ENCODE measurements at places on chromosomes 4 and X.

DNA sequence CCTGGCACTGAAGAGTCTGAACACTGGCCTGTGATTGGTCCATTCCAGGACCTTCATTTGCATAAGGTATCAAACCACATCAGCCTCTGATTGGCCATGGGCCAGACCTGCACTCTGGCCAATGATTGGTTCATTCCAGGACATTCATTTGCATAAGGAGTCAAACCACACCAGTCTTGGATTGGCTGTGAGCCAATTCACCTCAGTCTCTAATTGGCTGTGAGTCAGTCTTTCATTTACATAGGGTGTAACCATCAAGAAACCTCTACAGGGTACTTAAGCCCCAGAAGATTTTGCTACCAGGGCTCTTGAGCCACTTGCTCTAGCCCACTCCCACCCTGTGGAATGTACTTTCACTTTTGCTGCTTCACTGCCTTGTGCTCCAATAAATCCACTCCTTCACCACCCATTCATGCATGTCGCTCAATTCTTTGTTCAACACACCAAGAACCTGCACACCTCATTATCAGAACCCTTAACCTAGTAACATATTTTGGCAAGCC, 14.2 kb upstream of the HERC5 start:
- DNase-seq = peak; percentile 8

GRCh38 chrX:2449135-2449886, 51.5 kb downstream of the DHRSX start:
- DNase-seq = no peak

GRCh38 chr4:80948141-80948540, 82.4 kb upstream of the BMP3 start:
- no peak for DNase-seq

- DNase-seq = no peak
These were observed 158.8 kb upstream of the NDST4 start for GRCh38 chr4:115272185-115272584.

DNA sequence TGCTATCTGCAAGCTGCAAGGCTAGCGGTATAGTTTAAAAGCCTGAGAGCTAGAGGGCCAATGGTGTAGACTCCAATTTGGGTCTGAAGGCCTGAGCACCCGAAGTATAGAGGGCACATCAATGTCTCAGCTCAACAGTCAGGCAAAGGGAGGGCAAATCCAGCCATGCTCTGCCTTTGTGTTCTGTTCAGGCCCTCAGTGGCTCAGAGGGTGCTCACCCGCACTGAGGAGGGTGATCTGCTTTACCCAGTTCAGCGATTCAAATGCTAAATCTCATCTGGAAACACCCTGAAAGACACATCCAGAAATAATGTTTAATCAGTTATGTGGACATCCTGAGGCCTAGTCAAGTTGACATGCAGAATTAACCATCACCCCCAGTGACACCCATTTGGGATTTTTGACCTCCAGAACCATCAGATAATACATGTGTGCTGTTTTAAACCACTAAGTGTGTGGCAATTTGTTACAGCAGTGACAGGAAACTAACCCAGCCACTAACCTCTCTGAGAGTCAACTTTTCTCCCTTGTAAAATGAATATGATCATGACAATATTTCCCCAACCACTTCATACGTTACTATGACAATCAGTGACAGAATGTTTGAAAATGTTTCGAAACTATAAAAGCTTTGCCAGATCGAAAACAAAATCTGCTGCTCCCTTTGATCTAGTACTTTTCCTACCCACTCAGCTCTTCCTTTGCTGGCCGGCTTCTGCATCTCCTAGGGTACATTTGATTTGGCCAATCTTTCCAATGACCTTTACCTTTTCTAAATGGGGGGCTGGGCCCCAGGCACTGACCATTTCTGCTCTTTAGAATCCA, 8.4 kb upstream of the TBL1X start:
- DNase-seq = no peak

DNA sequence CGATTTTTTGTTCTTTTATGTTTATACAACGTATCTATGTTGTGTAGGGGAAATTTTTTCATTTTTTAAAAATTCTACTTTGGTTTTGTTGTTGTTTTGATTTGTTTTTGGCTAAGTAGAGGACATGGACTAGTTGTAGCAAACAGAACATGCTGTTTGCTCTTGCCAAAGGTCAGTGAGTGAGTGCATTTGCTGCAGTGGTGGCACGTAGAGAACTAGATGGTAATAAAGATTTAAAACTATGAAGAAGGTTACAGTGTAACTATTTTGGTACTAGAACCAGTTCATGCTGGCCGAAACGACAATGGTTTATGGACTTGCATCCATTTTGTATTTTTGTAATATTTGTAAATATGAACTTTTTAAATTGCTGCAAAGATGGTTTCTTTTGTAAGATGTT, 1.9 kb upstream of the SCML1 start:
- no peak for DNase-seq

DNA sequence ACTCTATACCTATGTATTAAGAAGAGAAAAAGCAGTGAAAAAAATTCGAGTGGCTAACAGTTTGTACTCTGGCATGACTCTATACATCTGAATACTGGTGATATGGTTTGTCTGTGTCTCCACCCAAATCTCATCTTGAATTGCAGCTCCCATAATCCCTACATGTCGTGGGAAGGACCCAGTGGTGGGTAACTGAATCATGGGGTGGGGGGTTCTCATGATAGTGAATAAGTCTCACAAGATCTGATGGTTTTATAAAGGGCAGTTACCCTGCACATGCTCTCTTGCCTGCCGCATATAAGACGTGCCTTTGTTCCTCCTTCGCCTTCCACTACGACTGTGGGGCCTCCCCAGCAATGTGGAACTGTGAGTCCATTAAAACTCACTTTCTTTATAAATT, 70.4 kb downstream of the LRBA start:
- DNase-seq = no peak

GRCh38 chr4:120177603-120178002, 111.0 kb upstream of the MAD2L1 start:
- no peak for DNase-seq

DNA sequence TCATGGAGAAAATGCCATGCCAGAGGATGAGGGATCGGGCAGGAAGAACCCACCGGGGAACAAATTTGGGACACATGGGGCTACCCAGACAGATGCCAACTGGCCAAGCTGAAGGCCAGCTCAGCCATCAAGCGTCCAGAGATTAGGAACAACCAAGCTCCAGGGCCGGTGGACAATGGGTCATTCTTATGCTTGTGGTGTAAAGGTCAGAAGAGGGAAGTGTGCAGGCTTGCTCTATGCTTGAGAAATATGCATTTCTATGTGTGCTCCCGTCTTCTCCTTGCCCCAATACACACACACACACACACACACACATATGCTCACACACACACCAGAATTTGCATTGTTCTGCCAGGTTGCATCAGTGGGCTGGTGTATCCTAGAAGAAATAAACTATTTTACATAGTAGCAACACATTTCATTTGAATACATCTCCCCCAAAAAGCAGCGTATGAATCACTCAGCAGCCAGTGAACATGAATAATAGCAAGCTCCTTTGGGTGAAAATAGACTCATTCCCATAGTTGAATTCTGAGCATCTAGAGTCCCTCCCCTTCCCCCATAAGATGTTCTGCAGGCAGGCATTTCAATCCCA, 201.9 kb upstream of the PPARGC1A start:
- DNase-seq = no peak

DNA sequence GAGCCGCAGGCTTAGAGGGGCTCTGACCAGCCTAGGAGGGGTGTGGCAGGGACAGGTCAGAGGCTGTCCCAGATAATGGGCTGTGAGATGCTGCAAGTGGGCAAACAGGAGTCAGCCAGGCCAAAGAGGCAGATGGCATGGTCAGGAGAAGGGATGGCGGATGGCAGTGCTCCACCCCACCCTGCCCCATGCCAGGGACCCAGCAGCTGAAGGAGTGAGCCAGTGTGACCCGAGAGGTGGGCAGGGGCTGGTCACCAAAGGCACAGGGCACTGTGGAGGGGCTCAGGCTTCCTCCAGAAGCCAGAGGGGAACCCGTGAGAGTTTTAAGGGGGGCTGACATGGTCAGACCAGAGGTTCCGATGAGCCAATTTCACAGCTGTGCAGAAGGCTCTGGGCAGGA, 96.9 kb downstream of the WFS1 start:
- no peak for DNase-seq

DNA sequence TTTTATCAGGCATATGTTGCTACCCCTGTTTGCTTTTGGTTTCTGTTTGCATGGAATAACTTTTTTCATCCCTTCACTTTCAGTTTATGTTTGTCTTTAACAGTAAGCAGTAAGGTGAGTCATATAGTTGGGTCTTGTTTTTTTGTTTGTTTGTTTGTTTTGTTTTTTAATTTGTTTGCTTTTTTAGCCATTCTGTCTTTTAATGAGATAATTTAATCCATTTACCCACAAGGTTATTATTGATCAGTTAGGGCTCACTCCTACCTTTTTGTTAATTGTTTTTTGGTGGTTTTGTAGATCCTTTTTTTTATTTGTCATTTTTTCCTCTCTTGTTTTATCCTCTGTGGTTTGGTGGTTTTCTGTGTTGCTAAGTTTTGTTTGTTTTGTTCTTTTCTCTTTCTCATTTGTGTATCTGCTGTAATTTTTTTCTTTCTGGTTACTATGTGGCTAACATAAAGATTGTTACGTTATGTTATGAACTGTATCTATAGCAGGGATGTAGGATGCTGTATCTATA, 379.5 kb upstream of the MAD2L1 start:
- DNase-seq = no peak

- no peak for DNase-seq
These were observed 96.7 kb upstream of the MXRA5 start for GRCh38 chrX:3443184-3443583.

DNA sequence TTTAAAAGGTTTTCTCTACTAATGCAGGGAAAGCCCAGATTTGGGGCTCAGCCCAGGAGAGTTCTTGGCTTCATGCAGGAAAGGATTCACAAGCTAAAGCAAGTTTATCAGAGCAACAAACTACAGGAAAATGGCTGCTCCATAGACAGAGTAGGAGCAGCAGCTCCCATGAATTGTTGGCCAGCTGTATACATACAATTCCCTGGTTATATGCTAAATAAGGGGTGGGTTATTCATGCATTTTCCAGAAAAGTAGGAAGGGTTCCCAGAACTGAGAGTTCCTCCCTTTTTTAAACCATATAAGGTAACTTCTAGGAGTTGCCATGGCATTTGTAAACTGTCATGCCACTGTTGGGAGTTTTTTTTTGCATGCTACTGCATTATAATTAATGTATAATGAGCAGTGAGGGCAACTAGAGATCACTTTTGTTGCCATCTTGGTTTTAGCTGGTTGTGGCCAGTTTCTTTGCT, 2.6 kb downstream of the C4orf33 start:
- DNase-seq = no peak

GRCh38 chrX:9700555-9700954, 65.1 kb downstream of the GPR143 start:
- no peak for DNase-seq

- DNase-seq = no peak
These were observed 732.6 kb upstream of the LCORL start for GRCh38 chr4:18754180-18754579.

DNA sequence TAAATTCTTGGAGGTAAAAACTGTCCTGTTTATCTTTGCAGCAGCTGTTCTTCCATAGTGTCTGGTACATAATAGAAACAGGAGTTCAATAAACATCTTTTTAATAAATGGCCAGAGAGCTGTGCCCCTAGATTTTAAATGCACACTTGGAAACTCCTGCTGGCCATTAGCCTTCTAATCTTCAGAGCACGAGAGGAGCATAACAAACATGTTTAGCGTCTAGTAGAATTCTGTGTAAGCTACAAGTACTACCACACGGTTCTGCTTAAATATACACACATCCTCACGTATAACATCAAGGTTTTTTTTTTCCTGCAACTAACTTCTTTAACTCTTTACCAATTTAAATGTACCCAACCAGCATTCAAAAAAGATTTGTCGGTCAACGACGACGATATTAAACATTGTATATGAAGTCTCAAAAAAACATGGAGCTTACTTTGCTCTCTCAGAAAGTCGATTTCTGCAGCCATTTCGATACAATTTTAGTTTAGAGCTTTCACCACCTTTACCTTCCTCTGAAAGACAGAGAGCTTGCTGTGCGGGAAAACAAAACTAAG, 628 bp downstream of the SCLT1 start:
- peak; percentile 18 for DNase-seq

DNA sequence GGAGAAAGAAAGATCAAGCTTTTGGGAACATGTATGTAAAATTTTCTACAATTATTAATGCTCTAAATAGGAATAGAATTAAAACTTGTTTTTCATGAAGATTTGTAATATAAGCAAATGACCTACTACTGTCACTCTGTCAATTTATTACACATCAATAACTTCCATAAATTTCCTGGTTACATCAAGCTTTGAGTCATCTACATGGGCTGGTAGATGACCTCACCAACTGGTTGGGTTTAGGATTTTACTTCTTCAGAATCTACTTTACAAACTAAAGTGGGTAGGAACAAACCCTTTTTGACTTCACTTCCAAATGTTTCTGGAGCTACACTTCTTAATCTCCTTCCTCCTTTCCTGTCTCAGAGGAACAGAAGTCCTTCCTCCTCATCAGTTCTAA, 12.0 kb upstream of the LRAT start:
- peak; percentile 76 for DNase-seq

DNA sequence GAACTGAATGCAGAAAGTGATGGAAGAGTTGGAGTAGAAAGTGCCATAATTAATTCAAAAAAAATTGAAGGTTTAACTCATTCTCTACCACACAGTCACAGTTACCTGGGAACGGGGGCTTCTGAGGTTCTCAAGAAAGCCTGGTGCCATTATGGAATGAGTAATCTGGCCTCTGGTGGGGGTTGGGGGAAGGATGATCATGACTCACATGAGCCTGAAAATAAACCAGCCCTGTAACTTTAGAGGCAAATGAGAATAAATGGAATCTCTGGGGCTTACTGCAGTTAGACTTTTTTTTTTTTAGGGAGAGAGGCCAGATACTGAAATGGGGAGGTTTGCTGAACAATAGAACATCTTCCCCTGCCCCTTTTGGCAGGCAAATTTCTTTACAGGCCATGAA, 55.3 kb downstream of the SOD3 start:
- peak; percentile 79 for DNase-seq

GRCh38 chr4:76569706-76570105, 134.7 kb downstream of the SHROOM3 start:
- DNase-seq = no peak
